Non-pigmented ciliary epithelial cell (primary cell): ENCODE measurements at places on chromosomes 12 and 14.

DNA sequence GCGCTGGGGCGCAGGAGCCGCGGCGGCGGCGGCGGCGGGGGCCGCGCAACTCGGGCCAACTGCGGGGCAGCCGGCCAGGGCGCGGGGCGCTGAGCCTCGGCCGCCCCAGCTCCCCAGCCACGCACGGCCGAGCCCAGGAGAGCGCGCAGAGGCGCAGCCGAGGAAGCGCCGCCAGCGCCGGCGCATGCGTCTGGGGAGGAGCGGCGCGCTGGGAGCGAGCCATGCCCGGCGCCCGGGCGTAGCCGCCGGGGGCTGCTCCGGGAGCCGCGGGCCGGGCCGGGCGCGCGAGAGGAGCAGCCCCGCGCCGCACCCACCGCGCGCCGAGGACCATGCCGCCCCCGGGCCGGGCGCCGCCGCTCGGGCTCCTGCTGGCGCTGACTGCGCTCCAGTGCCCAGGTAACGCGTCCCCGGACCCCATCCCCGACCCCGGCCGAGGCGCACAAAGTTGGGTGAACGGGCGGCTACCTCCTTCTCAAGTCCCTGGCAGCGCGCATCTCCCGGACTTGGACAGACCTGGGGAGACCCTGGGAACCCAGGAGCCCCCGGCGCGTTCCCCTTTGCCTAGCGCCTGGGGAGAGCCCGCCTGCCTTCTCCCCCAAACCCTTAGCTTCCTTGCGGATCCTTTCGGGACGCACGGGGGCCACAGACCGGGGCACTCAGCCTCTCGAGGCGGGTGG is 121.4 kb downstream of the AACS start:
- DNase-seq = no peak

- DNase-seq = no peak
Measured at GRCh38 chr14:23751616-23752015, 115.5 kb downstream of the DHRS2 start.

DNA sequence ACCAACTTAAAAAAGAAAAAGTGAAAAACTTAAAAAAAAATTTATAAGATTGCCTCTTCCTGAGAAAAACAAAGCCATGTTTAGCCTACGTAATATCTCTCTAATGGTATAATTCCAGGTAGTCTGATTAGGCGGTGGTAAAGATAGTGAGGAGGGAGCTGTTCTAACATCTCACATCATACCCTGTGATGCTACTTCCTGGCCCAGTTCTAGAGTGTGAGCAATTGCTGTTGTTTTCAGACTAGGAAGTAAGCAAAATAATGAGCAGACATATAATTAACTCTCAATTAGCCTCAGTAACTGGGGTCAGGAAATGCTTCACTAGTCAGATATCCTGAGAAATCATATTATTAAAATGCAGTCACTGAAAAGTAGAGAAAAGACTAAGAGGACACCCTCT is 113.9 kb downstream of the PHLDA1 start:
- no peak for DNase-seq

GRCh38 chr12:31228811-31229792 is 96.8 kb downstream of the SINHCAF start:
- no peak for DNase-seq

- no peak for DNase-seq
Measured at GRCh38 chr14:102759456-102760187, 17.6 kb upstream of the TRAF3 start.

DNA sequence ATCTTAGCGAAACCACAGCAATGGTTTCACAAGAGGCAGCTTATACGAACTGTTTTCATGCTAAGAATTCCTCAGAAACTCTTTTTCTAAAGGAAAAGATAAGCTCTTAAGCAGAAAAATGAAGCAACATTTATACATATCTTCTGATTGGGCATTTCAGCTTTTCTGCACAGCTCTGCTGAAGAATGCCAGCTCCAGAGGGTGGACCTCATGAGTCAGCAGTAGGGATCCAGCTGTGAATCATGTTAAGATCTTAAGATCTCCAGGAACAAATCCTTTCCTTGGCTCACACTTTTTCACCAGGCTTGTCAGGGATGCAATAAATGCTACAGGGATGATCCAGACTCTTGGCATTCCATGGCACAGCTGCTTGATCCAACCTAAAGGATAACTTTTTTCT is 477.1 kb upstream of the CCDC196 start:
- DNase-seq = peak; percentile 66

GRCh38 chr12:79873201-79873600 is 61.7 kb downstream of the PPP1R12A start:
- DNase-seq = no peak

DNA sequence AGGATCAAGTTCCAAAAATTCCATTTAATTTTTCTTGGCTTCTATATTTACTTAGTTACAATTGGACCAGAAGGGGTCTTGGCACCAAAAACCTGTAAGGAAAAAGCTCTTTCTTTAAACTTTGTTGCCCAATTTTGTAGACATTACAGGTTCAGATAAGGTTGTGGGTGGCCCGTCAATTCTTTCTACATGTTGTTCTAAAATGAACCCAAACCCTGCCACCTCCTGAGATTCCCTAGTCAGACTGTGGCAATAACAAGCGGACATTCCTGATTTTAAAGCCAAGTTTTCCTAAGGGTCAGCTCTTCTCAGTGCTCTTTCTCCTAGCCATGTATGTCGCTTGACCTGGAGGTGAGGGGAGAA is 45.0 kb upstream of the GSG1 start:
- no peak for DNase-seq

DNA sequence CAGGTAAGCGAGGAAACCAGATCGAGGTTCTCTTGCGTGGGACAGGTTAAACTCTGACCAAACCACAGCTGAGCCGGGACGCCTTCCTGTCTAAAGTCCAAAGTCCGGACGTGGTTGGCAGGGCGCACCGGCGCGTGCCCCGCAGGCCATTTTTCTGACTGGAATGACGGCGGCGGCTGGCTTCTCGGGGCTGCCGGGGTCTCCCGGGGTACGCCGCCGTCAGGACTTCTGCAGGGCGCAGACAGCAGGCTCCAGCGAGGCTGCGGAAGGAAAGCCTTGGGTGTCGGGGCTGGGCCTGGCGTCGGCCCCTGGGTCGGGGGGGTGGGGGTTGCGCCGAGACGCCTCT is 32.8 kb downstream of the MIA2 start:
- DNase-seq = no peak

DNA sequence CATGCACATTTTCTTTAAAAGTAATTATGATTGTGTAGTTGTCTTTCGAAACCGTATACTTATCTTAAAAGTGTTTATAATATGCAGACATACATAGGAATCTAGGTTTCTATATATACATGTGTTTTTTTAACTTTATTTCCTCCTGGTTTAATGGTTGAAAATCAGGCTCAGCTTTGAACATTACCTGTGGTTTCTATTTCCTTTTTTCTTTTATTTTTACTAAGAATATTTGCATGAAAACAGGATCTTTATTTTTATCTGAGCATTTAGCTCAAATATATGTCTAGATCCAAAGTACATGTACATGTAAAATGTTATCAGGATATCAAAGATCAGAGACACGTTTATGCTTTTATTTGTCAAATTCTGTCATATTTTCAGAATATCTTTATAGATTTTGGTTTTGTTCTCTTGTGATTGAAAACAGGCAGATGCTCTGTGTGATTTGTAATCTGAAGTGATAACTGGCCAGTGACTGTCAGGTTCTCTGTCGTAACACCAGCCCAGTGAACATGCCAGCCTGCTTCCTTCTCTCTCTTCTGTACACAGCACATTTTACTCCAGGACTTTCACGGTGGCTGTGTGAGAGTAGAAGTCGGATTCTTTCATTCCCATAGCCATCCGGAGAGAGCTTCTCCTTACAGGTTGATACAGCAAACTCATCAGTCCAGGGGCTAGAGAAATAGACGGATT is 13.7 kb downstream of the TCTN1 start:
- no peak for DNase-seq

GRCh38 chr12:22275843-22276242 is 58.7 kb downstream of the ST8SIA1 start:
- peak; percentile 97 for DNase-seq

GRCh38 chr12:55955344-55955743 is 10.5 kb downstream of the PMEL start:
- no peak for DNase-seq

GRCh38 chr12:71440345-71440762 is 756 bp downstream of the LGR5 start:
- DNase-seq = no peak

- no peak for DNase-seq
Measured at GRCh38 chr12:23098110-23098509, 473.1 kb downstream of the ETNK1 start.

GRCh38 chr12:49491823-49492222 is 47.0 kb upstream of the KCNH3 start:
- DNase-seq = no peak

GRCh38 chr12:113274848-113275247 is 53.6 kb downstream of the TPCN1 start:
- no peak for DNase-seq

GRCh38 chr12:122813310-122813713 is 21.9 kb upstream of the HIP1R start:
- DNase-seq = no peak

DNA sequence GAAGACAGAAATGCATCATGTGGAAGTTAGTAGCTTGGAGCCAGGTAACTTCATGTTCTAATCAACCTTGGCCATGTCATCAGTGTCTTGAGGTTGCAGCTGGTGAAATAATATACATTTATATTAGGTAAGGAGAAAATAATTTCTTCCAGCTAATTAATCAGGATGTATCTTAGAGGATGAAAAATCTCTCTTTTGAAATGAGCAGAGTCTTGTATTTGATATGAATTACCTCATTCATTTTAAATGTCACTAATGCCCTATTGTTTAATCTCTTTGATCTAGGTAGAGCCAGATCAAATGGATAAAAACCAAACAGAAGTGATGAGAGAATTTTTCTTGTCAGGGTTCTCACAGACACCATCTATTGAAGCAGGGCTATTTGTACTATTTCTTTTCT is at the start of gene OR4Q2:
Gene OR4Q2 (plus strand): TSS at position 301 of the 400 bp plus-strand sequence.
- no peak for DNase-seq

DNA sequence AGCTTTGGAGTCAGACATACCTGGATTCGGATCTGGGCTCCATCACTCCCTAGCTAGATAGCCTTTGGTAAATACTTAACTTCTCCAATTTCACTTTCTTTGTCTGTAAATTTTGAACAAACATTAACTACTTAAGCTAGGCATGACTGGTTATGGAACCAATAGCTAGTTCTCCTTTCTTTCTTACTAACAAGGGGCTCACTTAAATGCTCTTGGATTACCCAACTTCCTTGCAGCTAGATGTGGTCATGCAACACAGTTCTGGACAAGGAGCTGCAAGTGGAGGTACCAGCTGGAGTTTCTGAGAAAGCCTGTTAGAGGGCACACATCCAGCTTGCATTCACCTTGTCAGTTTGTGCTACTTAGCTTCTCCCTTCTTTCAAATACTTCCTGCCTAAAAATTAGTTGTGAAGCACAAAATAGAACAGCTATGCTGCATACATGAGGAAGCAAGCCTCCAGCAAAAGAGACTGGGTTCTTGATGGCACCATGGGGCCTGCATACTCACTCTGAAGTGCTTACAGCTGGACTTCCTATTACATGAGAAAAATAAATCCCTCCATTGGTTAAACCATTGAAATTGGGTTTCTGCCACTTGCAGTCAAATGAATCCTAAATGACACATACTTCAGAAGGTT is 210.1 kb upstream of the EEA1 start:
- DNase-seq = no peak

DNA sequence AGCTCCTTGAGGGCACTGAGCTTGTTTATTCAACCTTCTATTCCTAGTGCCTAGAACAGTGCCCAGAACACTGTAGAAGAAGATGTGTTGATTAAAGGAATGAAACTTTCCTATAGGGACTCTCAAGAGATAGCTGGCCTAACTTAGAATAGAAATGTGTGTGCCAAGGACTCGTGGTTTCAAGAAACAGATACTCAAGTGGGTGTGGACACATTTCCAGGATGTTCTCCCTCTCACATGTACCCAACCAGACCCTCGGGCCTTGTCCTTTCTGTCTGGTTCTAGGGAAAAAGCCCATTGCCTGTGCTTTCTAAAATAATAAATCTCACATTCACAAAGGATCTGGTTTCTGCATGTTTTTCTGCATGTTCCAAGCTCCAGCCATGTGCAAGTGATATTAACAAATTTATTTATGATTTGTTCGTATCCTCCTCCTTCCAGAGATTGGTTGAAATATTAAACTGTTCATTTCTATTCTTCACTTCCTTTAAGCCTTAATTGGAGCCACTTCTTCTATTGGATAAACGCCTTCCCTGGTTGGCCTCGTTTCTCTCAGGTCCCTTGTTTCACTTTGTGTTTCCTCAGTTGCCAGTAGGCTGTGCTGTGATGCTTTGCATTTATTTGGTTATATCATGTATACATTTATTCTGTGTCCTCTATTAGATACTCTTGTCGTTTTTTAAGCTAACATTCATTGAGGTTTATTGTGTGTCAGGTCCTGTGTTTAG is 89.8 kb downstream of the CRADD start:
- DNase-seq = no peak

- DNase-seq = no peak
Measured at GRCh38 chr14:57182760-57183503, 85.8 kb downstream of the EXOC5 start.

DNA sequence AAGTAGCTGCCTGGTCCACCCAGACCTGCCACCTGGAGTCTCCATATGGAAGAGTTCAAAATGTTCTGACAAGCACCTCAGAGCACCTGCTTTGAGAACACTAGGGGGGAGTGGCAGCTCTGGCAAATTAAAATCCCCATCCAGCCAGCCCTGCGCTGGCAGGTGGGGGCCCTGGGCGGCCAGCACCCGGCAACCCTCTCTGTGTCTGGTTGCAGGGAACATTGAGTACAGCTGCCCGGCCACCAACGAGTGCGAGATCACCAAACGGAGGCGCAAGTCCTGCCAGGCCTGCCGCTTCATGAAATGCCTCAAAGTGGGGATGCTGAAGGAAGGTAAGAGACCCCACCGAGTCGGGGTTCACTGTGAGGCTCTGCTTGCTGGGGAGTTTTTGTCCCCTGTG is 86.4 kb downstream of the ESRRB start:
- no peak for DNase-seq

- no peak for DNase-seq
Measured at GRCh38 chr12:27014859-27015729, 910 bp upstream of the TM7SF3 start.

GRCh38 chr14:20659813-20660395 is 18.4 kb upstream of the OR6S1 start:
- no peak for DNase-seq

- no peak for DNase-seq
Measured at GRCh38 chr12:127044836-127045235, 1222.1 kb upstream of the TMEM132C start.

- no peak for DNase-seq
Measured at GRCh38 chr12:91542067-91542466, 359.4 kb upstream of the DCN start.

DNA sequence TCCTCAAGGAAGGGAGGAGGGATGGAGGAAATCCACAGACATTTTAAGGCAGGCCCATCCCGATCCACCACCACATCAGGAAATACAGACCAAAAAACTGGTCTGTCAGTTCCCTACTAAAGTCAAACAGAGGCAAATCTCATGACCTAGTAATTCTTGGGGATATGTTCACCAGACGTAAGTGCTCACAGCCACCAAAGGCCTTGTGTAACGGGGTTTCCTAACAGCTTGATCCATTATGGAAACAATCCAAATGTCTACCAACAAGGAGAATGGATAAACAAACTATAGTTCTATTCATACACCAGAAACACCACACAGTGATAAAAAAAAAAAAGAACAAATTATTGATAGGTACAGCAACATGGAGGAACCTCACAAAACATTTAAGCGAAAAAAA is 72.9 kb downstream of the PRKAB1 start:
- DNase-seq = no peak

GRCh38 chr12:92085040-92085735 is 60.5 kb downstream of the BTG1 start:
- no peak for DNase-seq

- DNase-seq = no peak
Measured at GRCh38 chr12:28936711-28937110, 212.4 kb upstream of the FAR2 start.

GRCh38 chr14:53002576-53002975 is 51.7 kb upstream of the FERMT2 start:
- DNase-seq = no peak
